Stimulated activated CD4-positive, alpha-beta T cell treated with anti-CD3 and anti-CD28 coated beads, TNF-alpha, amount 100 ng/mL, for 48 hours (primary cell): ENCODE measurements at places on chromosomes 2 and 18.

DNA sequence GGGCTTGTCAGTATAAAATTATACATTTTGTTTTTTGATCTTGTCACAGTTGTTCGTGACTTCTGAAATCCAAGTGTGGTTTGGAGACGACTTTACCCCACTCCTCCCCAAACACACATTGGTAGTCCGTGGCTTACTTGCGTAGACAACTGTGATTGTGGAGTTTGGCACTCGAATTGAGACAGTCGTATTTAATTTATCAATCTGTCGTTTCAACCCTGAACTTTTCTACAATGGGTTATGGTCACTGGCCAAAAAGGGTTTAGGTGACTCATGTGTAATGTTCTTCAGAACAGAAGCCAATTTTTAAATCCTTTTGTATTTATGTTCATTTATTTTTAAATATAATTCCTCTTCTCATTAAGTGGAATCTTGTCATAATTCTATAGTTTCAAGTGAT, 129.9 kb downstream of the SPTBN1 start:
- no peak for DNase-seq

DNA sequence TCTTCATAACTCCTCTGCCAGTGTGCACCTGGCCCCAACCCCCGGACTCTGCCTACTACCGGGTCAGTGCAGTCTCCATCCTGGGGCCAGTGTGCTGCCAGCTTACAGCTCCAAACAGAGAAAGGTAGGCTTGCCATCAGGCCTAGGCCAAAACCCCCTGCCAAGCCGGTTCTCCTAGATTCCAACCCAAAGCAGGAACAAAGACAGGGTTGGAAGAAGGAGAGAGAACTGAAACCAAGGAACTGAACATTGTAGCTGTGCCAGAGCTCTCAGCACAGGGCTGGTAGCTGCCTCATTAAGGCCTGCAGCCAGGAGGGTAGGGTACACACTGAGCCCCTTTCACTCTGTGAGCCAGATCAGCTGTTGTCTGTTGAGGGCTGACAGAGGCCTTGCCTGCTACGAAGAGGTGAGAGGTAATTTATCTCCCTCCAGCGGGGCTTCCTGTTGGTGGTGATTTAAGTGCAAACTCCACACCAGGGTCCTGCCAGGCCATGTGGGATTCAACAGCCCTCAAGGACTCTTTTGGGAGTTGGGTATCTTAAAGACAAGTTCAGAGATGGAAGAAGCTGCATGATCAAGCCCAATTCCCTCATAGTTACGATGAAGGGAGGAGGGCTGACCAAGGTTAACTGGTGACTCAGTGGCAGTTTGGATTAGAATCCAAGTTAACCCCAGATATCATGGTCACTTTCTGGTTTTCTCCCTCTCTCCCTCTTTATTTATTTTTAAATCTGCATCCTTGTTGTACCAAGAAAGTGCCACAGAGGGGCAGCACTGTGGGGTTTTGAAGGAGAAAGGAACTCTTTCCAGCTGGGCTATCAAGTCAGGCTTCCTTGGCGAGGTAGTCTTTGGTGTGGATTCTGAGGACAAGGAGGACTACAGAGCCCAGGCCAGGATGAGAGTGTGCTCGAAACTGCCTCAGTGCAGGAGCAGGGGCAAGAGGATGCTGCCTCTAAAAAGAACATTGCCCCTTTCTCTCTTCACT, 48.1 kb downstream of the CYRIA start:
- no peak for DNase-seq

DNA sequence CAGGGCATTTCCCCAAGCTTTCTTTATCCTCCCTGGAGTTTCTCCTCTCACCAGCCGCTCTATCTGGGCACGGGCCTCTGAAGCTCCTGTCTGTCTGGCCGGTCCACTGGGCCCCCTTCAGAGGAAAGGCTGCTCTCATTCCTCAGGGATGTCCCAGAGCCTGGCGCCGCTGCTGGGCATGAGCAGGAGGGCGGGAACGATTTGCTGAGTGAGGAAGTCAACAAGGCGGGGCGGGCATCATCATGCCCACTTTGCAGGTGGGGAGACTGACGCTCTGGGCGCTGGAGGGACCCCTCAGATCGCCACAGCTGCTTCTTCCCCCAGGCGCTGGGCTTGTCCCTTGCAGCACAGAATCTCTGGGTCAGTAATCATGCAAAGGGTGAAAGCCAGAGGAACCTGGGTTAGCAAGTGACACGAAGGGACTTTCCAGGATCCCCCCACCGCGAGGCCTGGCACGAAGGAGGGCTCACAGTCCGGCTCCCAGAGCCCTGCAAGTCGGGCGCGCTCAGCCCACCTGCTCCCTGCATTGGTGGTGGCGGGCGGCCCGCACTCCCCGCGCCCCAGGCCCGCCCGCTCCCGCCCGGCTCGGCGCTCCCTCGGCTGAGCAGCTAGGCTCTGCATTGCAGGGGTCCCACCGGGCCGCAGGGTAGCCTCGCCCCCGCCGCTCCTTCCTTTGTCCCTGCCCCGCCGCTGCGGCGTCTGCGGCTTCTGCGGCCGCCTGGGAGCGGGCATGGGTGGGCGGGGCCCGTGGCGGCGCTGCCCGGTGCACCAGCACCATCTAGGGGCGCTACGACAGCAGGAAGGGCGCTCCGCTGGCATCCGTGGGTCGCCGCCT, 157.8 kb downstream of the CYRIA start:
- DNase-seq: no peak

DNA sequence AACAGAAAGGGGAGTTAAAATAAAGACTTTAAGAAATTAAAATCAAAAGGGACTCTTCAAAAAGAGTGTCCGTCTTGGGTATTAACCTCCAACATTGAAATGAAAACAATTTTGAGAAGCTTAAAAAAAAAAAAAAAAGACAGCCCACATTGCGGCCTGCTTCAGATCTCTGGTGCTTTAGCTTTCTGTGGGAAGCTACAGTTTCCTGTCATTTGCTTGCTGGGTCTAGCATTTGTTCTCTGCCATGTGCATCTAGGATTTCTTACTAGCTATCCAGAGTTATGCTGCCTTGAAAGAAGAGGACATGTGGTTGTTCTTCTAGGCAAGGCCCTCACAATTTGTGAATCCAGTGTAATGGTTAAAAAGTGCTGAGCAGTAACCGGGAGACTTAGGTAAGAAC, 375.3 kb downstream of the SLC4A3 start:
- DNase-seq: no peak

GRCh38 chr18:39167990-39168389, 1602.4 kb upstream of the CELF4 start:
- DNase-seq: no peak

GRCh38 chr2:10402062-10402585, 46.0 kb downstream of the ODC1 start:
- DNase-seq: no peak

GRCh38 chr2:224377751-224378700, 23.9 kb downstream of the FAM124B start:
- DNase-seq: no peak

DNA sequence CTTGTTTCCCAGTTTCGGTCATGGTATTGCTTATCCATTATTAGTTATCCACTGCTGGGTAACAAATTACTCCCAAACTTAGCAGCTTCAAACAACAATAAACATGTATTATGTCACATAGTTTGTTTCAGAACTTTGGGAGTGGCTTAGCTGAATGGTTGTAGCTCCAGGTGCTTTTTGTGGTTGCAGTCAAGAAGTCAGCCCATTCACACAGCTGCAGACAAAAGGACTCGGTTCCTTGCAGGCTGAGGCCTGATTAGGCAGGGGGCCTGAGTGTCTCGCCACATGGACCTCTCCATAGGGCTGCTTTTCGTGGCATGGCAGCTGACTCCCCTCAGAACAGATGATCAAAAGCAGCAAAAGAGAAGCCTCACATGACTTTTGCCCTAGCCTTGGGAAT, 58.2 kb upstream of the ITGA4 start:
- DNase-seq: no peak

GRCh38 chr18:34744569-34744968, 34.5 kb downstream of the DTNA start:
- no peak for DNase-seq

DNA sequence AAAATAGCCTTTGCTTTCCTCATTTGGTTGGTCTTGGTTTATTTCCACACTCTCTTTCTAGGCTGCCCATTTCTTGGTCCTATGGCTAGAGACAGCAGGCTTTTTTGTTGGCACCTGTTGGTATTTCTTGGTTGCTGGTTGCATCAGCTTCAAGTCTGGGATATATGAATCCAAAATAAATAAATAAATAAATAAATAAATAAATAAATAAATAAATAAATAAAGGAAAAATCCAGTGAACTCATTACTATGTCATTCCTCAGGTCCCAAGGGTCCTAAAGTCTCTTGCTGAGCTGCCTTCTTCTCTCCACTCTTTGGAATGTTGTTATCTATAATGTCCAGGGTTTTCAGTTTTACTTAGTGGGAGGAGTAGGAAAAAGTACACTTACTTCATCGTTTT, 165.9 kb upstream of the MEX3C start:
- DNase-seq: no peak

GRCh38 chr2:237480988-237481525, 6.0 kb upstream of the MLPH start:
- no peak for DNase-seq

GRCh38 chr2:41829052-41829451, 218.8 kb upstream of the PKDCC start:
- DNase-seq: no peak

GRCh38 chr2:84435345-84436025, 23.6 kb downstream of the SUCLG1 start:
- DNase-seq: no peak

DNA sequence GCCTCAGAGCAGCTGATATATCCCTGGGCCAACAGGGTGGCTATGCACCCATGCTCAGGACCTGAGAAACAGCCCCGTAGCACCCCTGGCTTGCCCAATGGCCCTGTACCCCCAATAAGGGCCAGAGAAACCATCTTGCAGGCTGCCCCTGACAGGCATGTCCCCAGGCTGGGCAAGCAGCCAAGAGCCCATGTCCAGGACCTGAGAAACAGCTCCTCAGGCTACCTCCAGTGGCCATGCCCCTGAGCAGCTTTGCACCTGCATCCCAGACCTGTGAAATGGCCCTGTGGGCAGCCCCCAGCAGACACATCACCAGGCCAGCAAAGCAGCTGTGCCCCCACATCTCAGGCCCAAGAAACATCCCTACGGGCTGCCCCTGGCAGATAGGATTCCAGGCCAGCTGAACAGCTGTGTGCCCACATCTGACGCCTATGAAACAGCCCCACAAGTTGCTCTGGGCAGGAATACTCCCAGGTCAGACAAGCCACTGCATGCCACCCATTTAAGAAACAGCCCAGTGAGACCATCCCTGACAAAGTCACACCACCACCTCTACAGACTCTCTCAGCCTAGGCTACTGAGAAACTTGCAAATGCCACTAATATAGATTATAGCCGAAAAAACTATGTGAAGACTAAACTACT, 84.1 kb downstream of the TMEM237 start:
- DNase-seq: no peak

- DNase-seq: no peak
Measured at GRCh38 chr2:153432381-153432780, 46.2 kb downstream of the RPRM start.

- DNase-seq: no peak
Measured at GRCh38 chr2:176642074-176642473, 372.8 kb downstream of the MTX2 start.

DNA sequence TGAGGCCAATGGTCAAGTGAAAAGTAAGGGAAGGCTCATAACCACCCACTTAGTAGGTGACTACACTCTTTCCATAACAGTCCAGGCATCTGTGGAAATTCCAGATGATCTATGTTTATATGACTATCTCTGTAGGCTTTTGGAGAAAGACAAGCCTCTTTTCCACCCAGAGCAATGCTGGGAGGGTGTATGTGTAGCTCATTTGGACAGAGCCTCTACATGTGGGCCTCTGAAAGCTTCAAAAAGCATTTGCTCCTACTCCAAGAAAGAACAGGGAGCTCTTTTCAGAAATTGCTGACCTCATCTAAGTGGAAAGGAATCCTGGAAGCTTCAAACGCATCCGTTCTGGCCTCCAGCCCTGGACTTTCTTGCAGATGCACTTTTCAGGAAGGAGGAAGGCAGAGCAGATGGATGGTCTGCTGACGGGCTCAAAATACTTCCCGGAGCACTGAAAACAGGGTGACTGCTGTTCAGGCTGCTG, 308.7 kb downstream of the LRATD1 start:
- DNase-seq: no peak

GRCh38 chr2:62364791-62365528, 141.0 kb downstream of the TMEM17 start:
- DNase-seq: no peak

DNA sequence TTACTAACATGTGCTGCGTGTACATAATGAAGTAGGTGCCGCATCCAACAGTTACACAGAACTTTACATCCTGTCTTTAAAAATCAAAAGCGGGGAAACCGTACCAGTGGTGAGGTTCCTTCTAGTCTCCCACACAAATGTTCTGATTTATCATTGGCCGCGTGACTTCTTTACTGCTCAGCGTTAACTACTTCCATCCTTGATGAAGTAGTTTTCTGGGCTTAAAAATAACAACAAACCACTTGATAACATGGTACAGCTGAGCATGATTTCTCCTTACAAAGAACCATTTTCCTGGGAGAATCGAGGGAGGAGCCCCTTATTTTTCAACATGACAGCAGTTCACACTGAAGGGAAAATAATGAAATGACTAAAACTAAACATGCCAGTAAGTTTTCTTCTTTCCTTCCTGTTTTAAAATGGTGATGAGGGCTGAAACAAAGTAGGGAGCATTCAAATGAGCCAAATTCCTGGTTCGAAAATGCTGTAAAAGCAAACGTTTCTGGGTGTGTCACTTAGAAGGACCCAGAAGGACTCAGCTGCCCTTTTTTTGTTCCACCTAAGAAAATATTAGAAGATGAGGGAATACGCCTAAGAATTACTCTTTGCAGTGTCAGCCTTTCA, 9.9 kb downstream of the EMILIN2 start:
- no peak for DNase-seq

DNA sequence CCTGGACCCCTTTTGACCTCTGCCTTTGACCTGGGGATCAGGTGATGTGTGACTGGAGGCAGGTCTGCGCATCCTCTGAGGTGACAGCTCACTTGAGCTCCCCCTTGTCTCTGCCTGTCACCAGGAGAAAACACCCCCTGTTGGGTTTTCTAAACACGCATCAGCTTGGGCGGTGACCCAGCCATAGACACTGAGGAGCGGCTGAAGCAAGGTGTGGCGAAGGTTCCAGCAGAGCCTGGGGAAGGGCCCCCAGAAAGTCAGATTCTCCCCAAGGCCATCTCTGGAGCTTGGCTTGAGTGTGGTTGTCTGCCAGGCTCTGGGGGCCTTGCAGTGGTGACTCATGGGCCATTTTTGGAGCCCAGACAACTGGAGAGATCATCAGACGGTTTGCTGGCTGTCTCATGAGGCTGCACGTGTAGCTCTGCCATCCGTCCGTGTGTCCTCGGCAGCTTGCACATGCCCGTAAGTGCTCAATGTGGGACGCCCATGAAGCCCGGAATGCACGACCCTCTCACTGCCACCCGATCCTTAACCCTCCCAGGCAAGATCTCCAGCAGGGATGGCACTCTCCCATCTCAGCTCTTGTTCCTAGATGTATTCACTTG, 29.4 kb downstream of the SIX3 start:
- DNase-seq: no peak
